ENCODE measurements at places on chromosomes 7 and 10. TPM values are rescaled to one million over a fixed set of nuclear protein-coding genes. Genes with fewer than 3 reads are reported as not detected.

DNA sequence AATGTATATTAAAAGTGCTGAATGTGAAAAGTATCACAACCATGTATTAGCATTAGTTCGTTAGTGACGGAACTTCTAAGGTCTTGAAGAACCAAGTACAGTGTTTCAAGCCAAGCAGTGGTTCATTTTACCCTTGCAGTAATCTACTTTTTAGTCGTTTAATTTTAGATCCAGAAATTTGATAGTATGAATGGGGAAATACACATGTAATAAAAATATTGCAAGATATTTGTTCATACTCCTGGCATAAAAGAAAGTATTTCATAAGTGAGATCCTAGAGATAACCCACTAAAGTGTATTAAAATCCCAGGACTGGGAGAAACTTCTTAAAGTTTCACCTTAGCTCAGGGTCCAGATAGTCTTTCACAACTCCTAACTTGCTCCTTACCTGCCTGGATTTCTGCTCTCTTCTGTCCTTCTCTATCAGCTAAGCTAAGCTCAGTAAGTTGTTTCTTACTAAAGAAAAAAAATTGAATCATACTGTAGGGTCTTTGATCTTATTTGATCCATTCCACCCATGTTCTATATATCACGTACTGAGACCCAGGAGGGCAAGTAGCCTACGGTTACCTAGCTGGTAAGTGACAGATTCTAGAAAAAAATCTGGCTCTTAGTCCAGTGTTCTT is 1.5 kb downstream of the BCAP29 start:
- DNase-seq, result no peak

DNA sequence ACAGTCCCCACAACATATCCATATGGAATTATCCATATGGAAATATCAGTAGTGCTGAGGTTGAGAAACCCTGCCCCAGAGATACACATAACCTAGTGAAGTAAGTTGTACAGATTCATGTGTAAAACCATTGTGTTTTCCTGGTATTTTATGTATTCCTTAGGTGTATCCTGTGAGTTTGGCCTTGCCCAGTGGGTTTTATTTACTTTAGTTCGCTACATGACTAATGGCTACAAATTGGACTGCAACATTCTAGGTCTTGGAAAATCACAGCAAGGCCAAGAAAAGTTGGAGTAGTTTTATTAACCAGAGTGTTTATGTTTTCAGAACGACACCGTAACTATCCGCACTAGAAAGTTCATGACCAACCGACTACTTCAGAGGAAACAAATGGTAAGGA is 1.4 kb downstream of the RPS24 start:
- DNase-seq, result no peak

Gene SPDYE5
- total RNA-seq, result not detected

GRCh38 chr10:75887992-75888680 is 456.7 kb downstream of the LRMDA start:
- DNase-seq, result no peak

DNA sequence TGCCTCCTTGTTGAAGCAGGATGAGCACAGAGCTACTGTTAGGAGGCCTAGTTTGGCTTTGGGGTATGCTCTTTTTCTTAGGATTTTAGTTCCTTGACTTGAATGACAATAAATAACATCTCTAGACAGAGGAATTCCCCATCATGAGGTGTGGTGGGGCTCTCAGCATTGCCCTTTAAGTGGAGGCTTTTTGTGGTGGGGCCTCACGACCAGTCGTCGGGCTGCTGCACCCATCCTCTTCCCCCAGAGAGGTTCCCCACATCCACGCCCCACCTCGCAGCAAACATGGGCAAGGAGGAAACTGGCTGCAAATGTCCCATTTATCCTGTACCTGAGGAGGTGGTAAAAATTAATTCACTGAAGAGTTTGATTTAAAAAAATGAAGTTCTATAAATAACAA is 36.1 kb upstream of the TARP start:
- DNase-seq, result peak; percentile 37

Gene PSD
- 0.92 TPM for total RNA-seq

Gene METTL27
- not detected for total RNA-seq

DNA sequence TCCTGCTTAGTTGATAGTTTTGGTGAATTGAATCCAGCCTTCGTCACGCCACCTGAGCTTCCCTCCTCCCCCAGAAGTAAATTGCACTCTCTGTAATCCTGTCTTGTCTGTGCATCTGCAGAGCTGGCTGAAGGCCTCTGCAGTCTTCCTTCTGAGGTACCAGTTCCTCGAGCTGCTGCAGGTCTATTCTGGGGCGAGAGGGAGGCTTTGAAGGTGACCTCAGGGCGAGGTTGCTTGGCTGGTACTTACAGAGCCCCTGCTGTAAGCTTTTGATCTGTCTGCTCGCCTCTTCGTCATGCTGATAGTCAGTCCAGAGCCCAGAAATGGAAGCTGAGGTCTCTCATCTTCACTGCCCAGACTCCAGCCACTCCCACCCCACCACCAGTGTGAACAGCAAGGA is 513.6 kb upstream of the FOXK1 start:
- DNase-seq, result no peak

- DNase-seq, result no peak
Observed at GRCh38 chr7:81630600-81630999, 139.2 kb downstream of the HGF start.

DNA sequence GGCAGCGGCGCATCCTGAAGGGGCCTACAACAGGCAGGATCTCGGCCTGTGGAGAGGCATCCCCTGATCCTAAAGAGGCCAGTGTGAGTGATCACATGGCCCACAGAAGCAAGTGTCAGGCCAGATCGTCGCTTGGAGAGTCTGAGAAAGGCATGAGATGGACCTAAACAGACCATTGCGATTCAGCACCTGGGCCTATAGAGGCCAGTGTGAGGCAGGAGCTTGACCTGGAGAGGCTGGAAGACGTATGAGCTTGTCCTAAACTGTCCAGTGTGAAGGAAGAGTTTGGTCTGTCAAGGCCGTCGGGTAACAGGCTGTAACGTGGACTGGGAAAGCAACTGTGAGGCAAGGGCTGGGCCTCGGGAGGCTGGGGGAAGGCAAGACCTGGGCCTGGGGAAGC is 172.6 kb downstream of the TPST1 start:
- DNase-seq, result no peak

- DNase-seq, result no peak
Observed at GRCh38 chr10:75272896-75273295, 37.1 kb upstream of the COMTD1 start.

DNA sequence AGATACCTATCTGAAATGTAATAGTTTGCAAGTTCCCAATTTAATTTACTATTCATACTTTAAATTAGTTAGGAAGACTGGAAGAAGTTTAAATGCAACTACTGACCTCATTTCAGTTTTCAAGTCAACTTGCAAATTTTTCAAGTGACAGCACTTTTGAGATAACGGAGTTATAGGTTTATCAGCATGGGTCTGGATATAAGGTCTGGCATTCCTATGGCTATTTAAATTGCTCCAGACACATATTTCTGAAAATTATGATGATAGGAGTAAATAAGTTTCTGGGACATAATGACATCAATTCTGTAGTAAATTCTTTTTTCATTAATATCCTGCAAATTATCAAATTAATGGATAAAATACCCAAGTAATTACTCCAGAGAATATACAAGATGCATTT is 251.9 kb downstream of the PRKG1 start:
- no peak for DNase-seq
